Stimulated activated CD8-positive, alpha-beta memory T cell treated with anti-CD3 and anti-CD28 coated beads, Interleukin-7, amount 100 ng/mL, for 1 hour (primary cell): ENCODE measurements at places on chromosomes 2 and 18.

DNA sequence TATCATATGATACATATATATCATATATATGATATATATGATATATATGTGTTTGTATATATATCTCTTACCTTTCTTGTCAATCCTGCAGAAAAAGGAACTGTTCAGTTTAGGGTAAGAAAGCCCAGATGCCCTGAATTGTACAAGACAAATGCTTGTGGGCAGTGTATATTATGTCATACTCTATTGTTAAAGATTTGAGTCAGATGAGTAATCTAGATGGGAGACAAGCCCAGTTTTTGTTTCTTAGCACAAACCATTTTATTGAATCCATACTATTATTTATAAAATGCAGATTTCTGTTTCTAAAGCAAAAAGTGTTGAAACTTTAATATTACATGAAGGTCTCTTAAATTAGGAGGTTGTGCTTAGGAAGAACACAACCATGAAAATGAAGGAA is 90.6 kb downstream of the VRK2 start:
- no peak for DNase-seq

GRCh38 chr18:47944972-47945852 is 14.8 kb upstream of the SMAD2 start:
- DNase-seq = no peak

DNA sequence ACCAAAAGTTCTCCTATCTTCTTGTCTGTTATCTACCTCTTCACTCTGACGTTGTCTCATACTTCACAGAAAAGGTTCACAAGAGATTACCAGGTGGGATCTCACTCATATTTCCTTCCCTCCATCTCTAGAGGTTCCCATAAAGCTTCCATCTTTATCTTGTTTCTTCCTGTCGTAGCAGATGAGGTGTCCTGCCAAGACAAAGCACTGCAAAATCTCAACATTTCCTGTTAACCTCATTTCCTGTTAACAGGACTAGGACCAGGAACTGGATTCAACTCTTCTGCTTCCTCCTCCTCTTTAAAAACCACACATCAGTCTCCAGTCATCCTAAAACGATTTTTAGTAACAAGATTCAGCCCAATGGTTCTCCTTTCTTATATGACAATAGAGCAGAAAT is 512.8 kb upstream of the NRP2 start:
- DNase-seq = no peak

DNA sequence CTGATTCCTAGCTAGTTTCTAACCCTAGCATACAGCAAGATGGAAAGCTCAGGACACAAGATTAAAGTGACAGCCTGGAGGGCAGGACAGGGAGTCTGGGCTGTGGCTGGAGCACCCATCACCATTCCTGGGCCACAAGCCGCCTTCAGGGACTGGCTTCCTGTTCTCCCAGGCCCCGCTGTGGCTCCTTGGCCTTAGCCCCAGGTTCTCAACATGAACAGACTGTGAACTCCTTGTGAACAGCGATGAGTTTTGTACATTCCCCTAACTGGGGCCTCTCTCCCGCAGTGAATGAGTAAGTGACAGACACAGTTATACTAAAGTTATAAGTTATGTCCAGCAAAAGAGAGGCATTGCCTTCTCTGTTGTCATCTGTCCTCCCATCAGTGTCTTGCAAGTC is 35.9 kb upstream of the SLC14A1 start:
- no peak for DNase-seq

DNA sequence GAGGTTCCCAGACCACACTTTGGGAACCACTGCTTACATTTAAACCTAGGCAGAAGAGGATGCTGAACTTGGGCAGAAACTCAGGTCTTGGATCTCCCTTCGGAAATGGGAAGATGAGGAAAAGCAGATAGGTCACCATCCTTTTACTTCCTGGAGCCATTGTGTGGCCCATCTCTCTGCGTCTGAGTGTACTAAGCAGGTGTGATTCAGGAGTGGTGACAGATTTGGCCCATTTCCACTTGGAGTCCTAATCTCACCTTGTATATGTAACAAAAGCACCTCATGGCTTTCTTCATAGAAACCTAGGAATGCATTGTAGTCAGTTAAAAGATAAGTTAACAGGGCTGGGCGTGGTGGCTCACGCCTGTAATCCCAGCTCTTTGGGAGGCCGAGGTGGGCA is 71.0 kb downstream of the PRKCE start:
- no peak for DNase-seq

DNA sequence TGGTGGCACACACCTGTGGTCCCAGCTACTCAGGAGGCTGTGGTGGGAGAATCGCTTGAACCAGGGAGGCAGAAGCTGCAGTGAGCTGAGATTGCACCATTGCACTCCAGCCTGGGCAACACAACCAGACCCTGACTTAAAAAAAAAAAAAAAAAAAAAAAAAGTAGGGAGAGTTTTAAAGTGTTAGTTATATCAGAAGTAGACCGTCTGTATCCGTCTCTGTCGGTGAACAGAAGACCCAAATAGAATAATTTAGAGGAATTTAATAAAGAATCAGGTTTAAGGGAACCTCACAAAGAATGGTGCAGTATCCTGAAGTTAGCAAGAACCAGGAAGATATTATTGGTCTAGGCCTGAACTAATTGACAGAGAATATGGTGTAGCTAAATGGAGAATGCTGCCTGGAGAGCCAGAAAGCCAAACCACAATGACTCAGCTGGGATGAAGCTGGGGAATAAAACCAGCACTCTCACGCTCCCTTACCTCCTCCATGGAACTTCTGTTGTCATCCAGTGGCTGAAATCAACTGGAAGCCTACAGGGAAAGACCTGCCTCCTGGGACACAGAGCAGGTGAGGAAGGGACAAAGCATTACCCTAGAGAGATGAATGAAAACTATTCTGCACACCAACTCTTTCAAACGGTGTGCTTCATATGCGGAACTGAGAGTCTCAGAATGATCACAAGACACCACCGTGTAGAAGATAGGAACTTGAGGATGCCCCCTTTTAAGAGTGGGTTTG is 39.1 kb upstream of the PLEKHM3 start:
- DNase-seq = no peak

GRCh38 chr2:20484810-20485611 is 38.1 kb downstream of the RHOB start:
- no peak for DNase-seq

DNA sequence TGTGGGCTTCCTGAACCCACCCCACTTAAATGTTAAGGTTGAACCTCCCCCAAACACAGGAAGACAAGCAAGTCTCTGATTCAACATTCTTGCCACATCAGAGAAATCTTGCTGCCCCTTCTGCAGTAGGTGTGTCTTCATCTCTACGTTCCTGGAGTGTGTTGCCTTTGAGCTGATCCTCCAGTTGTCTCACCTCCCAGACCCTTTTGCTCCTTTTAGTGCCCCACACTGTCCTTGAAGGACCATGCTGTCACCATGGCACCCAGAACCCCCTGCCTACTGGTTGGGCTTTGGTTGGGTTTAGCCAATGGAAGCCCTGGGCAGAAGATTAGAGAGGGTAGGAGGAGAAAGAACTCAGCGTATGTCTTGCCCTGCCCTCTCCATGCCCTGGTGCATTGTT is 10.7 kb downstream of the CAB39 start:
- DNase-seq = no peak

DNA sequence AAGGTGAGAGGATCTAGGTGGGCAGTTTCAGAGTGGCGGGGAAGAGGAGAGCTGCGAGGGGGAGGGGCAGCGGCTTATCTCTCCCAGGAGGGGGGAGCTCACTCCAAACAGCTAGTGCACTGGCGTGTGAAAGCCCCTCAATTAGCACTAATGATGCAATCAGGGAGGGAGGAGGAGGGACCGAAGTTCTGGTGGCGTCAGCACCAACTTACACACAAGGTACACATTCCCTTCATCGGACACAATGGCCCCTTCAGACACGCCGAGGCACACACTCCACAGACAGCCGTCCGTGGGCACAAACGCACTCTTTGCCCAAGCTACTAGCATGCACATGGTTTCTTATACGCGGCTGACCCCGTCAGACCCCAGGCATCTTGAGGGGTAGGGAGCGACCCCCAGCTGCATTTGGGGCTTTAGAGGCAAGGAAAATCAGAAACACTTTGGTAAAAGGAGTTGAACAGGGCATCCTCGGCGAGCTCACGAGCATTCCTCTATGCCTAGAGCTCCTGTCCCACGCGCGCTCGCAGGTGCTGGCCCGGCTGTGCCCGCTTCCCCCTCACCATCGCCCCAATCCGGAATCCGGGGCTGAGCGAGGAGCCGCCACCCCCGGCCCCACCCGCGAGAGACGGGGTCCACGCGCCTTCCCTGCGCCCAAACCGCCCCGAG is 868 bp upstream of the PKDCC start:
- DNase-seq = no peak

DNA sequence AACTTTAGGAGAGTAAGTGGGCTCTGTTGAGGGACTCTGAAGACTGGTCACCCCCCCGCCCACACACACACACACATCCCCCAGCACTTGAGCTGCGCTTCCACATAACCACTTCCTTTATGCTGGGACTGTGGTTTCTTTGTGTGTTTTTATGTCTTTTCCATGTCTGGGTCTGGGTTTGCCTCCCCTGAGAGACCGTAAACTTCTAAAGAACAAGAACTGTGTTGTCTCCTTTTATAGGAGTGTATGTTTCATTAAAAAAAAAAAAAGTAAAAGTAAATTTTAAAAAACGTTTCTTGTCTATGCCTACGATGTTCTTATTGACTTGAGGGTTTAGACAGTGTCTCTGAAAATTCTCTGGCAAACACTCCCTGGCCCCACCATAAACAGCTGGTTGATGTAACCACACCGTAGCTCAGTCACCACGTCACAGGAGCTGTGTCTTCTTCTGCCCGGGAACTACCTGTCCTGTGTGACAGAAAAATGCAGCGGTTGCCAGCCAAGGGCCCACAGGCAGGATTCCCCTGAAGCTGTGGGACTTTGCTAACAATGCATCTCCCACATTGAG is 68.0 kb downstream of the KLHL29 start:
- DNase-seq = no peak

DNA sequence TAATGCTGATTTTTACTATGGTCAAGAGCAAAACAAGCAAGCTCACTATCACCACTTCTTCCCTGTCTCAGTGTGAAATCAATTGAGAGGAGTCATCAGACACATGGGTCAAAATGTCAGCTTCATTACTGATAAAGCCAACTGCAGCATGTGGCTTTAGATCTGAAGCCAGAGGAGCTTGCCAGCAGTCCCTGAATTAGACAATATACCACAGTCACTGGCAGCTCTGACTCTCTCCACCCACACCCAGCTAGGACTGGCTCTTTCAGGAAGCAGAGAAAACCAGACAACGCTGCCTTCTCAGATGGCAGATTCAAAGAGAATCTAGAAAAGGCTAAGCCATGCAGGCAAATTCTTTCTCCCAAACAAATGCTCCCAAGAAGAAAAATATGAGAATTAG is 20.0 kb upstream of the ASB18 start:
- no peak for DNase-seq

DNA sequence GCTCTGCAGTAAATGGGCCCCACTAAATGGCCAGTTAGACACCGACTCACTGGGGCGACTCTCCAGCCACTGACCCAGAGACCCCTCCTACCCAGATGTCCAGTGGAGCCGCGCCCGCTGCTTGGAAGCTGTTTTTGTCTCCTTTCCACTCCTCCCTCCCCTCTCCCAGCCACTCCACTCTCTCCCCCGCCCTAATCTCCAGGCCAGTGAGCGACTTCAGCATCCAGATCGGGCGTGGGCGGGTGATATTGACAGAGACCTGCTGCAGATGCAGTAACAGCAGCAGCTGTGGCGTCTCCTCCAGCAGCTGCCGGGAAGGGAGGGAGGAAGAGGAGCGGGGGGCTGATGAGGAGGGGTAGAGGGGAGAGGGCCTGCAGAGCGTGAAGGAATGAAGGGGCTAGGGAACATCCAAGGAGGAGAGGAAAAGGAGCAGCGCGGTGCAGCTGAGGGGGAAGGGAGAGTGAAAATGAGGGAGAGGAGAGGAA is at the start of gene SCN7A:
Gene SCN7A, minus strand, starts transcription at position 110 of the 485 bp plus-strand sequence. CDS start 16,553 bp downstream, outside the sequence.
- DNase-seq = no peak

DNA sequence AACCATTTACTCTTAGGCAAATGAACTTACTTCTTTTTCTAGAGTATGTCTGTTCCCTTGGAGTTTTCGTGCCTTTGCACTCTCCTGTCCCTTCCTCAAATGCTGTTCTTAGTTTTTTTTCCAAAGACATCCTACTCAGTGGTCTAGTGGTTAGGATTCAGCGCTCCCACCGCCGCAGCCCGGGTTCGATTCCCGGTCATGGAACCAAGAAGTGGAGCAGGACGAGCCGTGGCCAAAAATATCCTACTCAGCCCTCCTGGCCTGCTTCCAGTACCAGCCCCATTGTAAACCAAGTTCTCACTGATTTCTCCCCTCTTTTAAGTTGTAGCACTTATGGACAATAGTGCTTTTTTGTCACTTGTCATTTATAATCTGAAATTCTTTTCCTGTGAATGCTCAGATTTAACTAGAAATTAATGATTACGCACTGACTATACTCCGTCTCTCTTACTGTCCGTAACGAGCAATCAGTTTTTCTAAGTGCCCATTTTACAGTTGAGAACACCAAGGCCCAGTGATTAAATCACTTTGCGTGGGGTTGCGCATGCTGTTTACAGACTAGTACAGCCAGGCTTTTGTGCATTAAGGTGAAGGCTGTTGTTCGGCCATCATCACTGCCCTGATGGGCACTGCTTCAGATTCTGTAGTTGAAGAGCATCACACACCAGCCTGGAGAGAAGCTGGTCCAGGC is 17.9 kb downstream of the GREB1 start:
- no peak for DNase-seq

DNA sequence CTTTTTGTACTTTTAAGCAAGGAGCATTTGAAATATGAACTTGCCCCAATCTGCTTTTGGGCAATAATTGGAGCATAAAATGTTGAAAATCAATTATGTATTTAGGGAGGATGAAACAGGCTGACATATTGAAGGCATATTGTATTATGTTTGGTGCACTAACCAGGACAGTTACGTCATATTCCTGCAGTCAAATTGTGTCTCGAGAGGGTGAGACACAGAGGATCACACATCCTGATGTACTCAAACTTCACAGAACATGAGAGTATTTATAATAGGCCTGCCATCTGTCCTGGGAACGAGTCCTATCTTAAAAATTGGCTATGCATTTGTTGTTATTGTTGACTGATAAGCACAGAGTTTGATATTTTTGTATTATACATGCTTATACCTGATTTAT is 44.7 kb downstream of the TANC1 start:
- DNase-seq = no peak

GRCh38 chr2:181891258-181891965 is at the start of gene ITPRID2:
Gene ITPRID2 (plus strand): TSS chr2:181891730. CDS start chr2:181892067, 337 bp downstream.
- DNase-seq = peak; percentile 23

GRCh38 chr2:71787476-71788185 is 334.3 kb downstream of the DYSF start:
- DNase-seq = no peak

GRCh38 chr2:66987733-66988132 is 409.4 kb upstream of the ETAA1 start:
- no peak for DNase-seq

- no peak for DNase-seq
Observed at GRCh38 chr2:156476850-156477206, 40.6 kb downstream of the GPD2 start.

DNA sequence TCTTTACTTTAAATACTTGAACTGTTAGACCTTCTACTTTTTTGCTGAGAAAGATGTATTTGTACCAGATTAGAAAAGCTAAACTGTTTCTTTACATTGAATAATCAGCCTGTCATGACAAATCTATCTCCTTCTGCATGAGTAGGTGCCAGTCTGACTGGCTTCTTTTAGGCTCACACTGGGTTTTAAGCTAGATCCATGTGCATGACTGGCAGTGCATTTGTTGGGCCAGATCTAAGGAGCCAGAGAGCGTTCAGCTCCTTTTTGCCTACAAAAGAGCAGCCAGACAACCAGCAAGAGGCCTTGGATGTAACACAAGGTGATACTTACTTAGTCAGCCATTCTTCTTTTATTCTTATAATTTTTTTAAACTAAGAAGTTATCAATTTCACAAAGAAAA is 82.0 kb upstream of the OTX1 start:
- no peak for DNase-seq

GRCh38 chr2:25692143-25692542 is 18.8 kb upstream of the DTNB start:
- no peak for DNase-seq
